ENCODE measurements at places on chromosomes 2 and 18.

DNA sequence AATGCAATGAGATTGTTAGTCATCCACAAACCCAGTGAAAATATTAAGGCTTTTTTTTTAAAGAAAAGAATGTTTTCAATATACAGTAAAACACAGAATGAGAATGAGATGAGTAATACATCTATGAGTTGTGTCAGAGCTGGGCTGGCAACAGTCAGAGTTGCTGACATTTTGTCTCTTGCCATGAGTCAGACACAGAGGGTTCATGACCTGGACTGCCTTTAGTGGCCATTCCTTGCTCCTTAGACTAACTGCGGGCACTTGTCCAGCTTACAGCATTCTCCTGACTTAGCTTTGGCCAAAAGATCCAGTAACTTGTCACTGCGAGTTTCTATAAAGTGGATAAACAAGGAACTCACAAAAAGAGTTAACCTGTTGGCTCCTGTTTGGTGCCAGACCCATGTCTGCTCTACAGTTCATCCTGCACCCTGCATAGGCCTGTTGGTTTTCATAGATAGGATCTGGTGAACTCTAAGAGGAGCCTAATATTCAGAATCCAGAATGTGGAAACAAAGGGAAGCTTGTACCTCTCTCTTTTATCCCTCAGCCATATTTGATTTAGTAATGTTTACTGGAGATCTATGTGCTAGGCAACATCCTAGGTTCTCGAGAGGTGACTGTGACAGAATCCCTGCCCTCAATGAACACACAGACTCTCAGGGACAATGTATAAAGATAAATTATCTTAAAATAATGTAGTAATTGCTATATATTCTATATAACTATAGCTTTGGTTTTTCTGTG lies 391.5 kb upstream of the VWC2L start:
- no peak for DNase-seq

DNA sequence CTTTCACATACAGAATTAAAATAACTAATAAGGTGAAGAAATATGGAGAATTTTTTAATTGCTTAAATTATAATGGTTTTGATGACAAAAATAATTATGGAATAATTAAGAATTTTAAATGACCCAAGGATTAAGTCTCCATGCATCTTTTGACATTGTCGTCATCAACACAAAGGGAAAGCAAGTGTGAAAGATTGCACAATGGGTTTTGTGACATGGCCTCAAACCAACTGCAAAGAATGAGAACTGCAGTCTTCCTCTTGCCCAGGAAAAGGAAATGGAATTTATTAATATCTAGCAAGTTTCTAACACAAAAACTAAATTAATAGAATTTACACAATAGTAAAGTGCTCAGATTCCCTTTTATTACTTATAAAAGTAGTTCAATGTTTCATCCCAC lies 329.1 kb upstream of the PKDCC start:
- DNase-seq = no peak

GRCh38 chr2:163570391-163570790 lies 165.4 kb downstream of the FIGN start:
- no peak for DNase-seq

DNA sequence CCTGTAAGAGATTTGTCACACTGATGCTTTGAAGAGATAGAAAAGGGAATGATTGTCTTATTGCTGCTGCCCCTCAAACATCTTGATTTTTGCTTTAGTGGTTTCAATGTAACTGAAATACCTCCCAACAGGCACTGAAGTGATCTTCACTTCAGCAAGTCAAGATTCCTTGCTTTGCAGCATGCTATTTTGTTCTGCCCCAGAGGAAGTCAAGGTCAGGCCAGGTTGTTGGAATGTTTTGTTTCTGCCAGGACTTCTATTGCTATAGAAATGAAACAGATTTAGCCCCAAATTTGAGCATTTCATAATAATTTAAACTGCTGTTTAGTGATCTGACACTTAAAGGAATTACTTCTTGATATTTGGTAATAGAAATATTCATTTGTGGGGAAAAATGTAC lies 277.6 kb downstream of the ZNF804A start:
- no peak for DNase-seq

DNA sequence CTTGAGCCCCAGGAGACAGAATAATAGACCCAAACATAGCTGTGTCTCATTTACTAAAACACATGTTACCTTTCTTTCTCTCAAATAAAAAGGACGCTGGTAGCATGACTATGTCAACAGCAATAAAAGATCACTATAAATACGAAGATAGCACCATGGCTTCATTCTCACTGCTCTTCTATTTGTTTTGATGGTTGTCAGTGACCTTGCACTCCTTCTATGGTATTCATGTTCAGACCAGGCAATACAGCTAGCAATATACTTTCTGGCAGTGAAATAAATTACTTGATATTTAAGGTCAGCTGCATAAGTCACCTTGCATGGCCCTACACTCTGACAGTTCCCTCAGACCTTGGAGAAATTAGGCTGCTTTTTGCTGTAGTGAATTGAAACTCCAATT lies 263.2 kb upstream of the CDH7 start:
- no peak for DNase-seq

DNA sequence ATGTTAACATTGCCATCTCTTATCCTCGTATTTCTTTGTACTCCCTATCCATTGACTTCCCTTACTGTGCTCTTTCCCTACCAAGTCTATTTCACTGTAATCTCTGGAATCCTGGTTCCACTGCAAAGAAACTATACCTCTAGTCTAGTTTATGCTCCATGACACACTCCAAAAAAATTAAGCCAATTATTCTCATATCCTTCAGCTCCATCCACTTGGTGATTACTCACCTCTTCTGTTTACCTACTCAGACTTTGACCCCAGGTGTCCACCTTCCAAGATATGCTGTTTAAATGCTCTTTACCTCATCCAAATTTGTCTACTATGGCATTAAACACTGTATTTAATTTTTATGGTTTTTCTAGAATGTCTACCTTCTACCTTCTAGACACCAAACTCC lies 137.9 kb downstream of the ATAD2B start:
- no peak for DNase-seq

DNA sequence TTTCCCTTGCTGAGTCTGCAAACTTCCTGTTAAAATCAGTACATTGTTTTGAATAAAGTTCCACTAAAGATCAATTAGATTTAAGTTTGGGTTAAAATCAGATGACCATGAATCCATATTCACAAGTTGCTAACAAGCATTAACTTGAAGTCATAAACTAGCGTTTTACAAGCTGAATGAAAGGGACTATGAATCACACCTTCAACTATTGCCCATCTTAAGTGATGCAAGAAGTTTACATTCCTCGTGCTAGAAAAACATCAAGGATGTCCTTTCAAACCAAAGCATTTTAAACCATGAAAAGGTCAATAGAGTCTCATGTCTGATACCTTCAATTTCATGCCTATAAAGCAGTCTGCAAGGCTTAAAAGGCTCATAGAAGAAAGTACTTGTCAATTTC lies 257.2 kb upstream of the SYT4 start:
- DNase-seq = no peak

- DNase-seq = no peak
Measured at GRCh38 chr2:200761266-200761665, 50.4 kb upstream of the BZW1 start.

DNA sequence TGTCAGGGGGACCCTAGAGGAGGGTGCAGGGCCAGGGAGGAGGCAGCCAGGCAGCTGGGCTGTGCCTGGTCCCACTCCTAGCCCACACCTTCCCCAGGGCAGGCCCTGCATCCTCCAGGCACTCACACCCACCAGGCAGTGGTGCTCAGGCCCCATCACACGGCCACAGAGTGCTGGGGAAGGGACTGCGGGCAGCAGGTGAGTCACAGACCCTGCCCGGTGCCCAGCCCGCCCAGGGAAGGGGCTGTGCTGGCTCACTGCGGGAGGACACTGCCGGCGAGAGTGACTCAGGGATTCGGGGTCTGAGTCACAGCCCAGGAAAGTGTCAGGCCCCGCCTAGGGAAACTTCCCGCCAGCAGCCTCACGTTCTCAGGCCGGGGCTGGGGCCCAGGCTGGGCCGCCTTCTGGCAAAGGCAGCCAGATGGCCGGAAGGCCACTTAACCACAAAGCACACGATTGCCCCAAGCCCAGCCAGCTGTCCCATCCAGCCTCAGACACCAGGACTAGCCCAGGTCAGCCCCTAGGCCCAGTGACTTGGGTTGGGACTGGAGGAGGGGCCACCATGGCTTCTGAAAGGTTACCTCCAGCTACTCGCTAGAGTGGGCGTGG lies 42.2 kb downstream of the BIN1 start:
- DNase-seq = peak; percentile 64

GRCh38 chr18:56188529-56189275 lies 449.7 kb downstream of the TXNL1 start:
- DNase-seq = no peak

GRCh38 chr2:63886445-63886844 lies 44.7 kb downstream of the UGP2 start:
- no peak for DNase-seq

- no peak for DNase-seq
Measured at GRCh38 chr2:172597176-172597842, 41.4 kb downstream of the PDK1 start.

GRCh38 chr2:195961873-195962272 lies 106.8 kb downstream of the DNAH7 start:
- DNase-seq = no peak

GRCh38 chr2:96500385-96501066 lies 4.6 kb downstream of the NEURL3 start:
- DNase-seq = no peak

GRCh38 chr18:3623769-3624545 lies 174.0 kb downstream of the TGIF1 start:
- DNase-seq = no peak

DNA sequence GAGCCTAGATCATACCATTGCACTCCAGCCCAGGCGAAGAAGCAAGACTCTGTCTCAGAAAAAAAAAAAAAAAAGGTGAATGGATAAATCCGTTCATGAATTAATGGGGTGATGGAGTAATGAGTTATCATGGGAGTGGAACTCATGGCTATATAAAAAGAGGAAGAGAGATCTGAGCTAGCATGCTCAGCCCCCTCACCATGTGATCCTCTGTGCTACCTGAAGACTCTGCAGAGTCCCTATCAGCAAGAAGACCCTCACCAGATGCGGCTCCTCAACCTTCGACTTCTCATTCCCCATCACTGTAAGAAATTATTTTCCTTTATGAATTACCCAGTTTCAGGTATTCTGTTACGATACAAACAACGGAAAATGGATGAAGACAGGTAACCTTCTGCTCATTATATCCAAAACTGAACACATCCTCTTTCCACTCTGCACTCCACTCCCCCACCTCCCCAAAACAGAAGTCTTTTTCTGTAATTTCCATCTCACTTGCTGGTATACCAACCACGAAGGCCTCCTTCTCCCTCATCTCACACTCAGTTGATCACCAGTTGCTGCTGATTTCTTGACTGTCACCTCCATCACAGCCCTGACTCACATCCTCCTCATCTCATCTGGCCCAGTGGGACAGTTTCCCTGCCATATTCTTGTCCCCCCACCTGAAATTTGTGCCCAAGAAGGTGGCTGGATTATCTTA lies 8.8 kb downstream of the RETREG2 start:
- no peak for DNase-seq

DNA sequence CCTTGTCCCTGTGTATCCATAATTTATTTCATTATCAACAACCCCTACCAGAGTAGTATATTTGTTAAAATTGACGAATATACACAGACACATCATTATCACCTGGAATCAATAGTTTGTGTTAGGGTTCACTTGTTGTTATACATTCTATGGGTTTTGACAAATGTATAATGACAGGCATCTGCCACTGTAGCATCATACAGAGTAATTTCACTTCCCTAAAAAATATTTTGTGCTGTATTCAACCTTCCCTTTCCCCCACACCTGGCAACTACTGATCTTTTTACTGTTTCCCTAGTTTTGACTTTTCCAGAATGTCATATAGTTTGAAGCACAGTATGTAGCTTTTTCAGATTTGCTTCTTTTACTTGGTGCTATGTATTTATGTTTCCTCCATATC lies 132.0 kb downstream of the ZNF804A start:
- no peak for DNase-seq

All from activated CD4-positive, alpha-beta T cell treated with anti-CD3 and anti-CD28 coated beads for 4 hours (primary cell).